ENCODE measurements at places on chromosomes 5 and 9. TPM values are rescaled to one million over a fixed set of nuclear protein-coding genes. Genes with fewer than 3 reads are reported as not detected.

GRCh38 chr9:19387317-19387716, 7.3 kb upstream of the RPS6 start:
- no peak for DNase-seq
- H3K27ac ChIP-seq, result peak overlapping the region; percentile 31
- H3K4me1 ChIP-seq, result no peaks in the 10 kb centered on the region

- H3K27me3 ChIP-seq, result no peaks in the 10 kb centered on the region
- H3K27ac ChIP-seq, result no peak overlapping the region
- no peak overlapping the region for H3K4me3 ChIP-seq
- no peaks in the 10 kb centered on the region for H3K36me3 ChIP-seq
- H3K4me1 ChIP-seq, result no peaks in the 10 kb centered on the region
Observed at GRCh38 chr5:20359377-20359776, 371.4 kb upstream of the CDH18 start.

- no peak overlapping the region for H3K4me3 ChIP-seq
- H3K27ac ChIP-seq, result no peak overlapping the region
- no peaks in the 10 kb centered on the region for H3K4me1 ChIP-seq
- no peaks in the 10 kb centered on the region for H3K36me3 ChIP-seq
- peaks cover 16% of the 10 kb centered on the region for H3K27me3 ChIP-seq
Observed at GRCh38 chr9:134888603-134889190, 8.1 kb downstream of the FCN2 start.

DNA sequence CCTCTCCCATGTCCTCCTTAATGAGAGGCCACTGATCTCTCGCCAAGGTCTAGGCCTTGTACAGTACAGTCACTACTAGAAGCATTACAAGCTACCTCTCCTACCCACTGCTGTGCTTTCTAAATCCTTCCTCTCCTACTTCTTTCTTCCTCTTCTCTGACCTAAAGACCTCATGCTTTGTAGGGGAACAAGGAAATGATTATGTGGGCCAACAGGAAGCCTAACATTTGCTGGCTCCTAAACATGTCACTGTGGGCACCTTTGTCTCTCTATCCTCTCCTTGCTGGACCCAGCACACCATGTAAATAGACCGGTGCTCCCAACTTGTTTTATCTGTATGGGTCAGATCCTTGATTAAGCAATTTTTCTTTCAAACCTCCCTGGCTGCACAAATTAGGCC, 16.7 kb downstream of the SLC28A3 start:
- no peak overlapping the region for H3K4me3 ChIP-seq
- no peak for DNase-seq
- peak overlapping the region; percentile 4 for H3K27ac ChIP-seq
- H3K27me3 ChIP-seq, result no peaks in the 10 kb centered on the region
- H3K4me1 ChIP-seq, result peaks cover 2% of the 10 kb centered on the region

DNA sequence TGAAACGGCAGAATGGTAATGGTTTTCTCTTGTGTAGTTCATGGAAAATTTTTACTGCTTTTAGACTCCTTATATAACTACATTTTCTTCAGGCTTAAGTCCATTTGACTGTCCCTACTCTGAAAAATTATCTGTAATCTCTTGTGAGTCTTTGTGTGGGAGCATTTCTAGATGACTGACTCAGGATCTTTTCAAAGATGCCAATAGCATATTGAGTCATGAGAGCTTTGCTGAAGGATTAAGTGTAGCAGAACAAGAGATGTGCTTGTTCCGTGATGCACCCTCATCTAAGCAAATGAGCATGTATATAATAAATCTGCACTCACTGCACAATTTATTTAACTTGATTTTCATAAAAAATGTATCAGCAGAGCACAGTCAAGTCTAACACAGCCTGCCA, 298.7 kb upstream of the CDH6 start:
- H3K4me3 ChIP-seq, result no peak overlapping the region
- no peaks in the 10 kb centered on the region for H3K36me3 ChIP-seq
- no peak overlapping the region for H3K27ac ChIP-seq
- no peaks in the 10 kb centered on the region for H3K4me1 ChIP-seq

DNA sequence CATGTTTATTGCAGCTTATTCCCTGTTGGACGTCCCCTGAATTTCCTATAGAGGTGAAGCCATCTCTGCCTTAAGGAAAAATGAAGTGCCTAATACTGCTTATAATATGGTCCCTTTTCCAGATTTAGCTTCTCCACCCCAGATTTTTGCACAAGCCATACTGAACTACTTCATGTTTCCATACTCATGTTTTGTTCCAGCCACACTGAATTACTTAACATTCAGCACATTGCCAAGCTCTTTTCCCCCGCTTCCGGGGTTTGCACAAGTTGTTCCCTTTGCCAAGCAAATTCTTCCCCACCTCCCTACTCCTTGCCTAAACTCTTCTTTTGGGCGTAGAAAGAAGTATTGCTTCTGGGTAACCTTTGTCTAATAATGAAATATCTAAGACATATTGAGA, 1.7 kb upstream of the CNTRL start:
- H3K27ac ChIP-seq, result no peak overlapping the region
- peaks cover 6% of the 10 kb centered on the region for H3K4me1 ChIP-seq
- H3K36me3 ChIP-seq, result peaks cover 4% of the 10 kb centered on the region
- H3K27me3 ChIP-seq, result peaks cover 30% of the 10 kb centered on the region
- no peak for DNase-seq
- H3K4me3 ChIP-seq, result no peak overlapping the region

DNA sequence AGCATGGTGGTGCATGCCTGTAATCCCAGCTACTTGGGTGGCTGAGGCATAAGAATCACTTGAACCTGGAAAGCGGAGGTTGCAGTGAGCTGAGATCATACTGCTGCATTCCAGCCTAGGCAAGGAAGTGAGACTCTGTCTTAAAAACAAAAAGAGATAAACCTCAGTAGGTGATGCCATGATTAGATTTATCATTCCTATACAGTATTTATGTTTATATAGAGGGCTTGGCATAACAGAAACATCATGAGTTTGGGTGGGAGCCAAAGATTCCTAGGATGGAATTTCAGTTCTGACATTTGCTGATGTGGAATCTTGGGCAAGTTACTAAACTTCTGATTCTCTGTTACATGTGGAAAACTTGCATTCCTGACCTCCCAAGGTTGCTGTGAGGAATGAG, 22.3 kb downstream of the RFK start:
- H3K36me3 ChIP-seq, result no peaks in the 10 kb centered on the region
- H3K27ac ChIP-seq, result no peak overlapping the region
- no peaks in the 10 kb centered on the region for H3K27me3 ChIP-seq
- no peak for DNase-seq
- H3K4me1 ChIP-seq, result peaks cover 37% of the 10 kb centered on the region
- H3K4me3 ChIP-seq, result no peak overlapping the region

DNA sequence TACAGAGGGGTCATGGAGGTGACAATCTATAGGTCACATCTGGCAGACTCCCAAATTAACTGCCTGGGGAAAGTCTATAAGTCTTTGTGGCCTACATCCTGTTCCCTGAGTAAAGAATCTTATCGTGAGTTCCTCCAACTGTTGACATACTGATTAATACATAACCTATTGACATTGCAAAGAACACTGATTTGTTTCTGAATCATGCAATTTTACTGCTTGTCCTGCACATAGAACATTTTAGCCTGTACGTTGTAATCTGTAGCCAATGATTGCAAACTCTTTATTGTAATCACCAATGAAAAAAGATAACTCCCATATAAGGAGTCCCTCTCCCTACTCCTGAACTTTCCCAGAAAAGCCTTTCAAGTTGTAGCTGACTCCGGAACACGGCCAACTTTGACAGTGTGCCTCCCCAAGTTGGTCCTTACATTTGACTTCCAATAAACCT, 18.8 kb upstream of the OR2K2 start:
- H3K27ac ChIP-seq, result peak overlapping the region; percentile 82
- H3K36me3 ChIP-seq, result peaks cover 12% of the 10 kb centered on the region
- no peak for DNase-seq
- H3K4me1 ChIP-seq, result peaks cover 4% of the 10 kb centered on the region
- no peak overlapping the region for H3K4me3 ChIP-seq

Gene MLANA
- total RNA-seq, result not detected

Gene SH3GL2
- total RNA-seq, result 3.3 TPM

Gene STRBP
- 87.3 TPM for total RNA-seq

All from progenitor cell of endocrine pancreas (in vitro differentiated cells).